ENCODE measurements at places on chromosomes 7 and 10.

- DNase-seq: no peak
Measured at GRCh38 chr7:78912781-78913180, 540.7 kb downstream of the MAGI2 start.

GRCh38 chr10:88126699-88127098 is 263.3 kb downstream of the PTEN start:
- DNase-seq: no peak

DNA sequence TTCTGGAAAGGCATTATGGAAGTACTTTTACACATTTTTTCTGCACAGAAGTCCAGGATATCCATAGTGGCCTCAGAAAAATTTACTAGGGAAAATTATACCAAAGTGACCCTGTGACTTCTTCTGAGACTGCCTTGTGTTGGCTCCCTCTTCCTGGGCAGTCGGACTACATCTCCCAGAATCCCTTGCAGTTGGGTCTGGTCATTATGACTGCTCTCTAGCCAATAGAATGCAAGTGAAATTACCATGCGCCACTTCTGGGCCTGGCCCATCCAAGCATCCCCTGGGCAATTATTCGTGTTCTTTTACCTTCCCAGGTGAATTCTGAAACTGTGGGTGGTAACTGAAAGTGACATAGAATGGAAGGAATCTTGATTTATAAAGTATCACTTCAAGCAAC is 430.9 kb downstream of the ACTR3B start:
- no peak for DNase-seq

DNA sequence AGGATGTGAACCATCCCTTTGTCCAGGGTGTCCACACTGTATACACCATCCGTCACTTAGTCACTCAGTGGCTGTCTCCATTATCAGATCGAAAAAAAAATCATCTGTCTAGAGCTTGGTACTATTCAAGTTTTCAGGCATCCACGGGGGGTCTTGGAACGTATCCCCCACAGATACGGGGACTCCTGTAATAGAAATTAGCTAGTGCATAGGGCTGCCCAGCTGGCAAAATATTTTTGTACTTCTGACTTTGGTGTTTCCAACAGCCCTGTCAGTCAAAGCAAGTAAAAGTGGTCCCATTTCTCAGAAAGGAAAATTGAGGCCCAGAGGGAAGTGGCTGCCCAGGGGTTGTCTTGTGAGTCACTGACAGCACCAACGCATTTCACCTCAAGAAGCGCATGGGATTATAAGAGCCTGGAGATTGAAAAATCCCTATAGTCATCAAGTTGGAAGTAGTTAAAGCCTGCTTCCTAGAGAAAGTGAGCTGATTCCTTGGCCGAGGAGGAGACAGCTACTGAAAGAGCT is 52.1 kb upstream of the SLC29A3 start:
- DNase-seq: no peak

DNA sequence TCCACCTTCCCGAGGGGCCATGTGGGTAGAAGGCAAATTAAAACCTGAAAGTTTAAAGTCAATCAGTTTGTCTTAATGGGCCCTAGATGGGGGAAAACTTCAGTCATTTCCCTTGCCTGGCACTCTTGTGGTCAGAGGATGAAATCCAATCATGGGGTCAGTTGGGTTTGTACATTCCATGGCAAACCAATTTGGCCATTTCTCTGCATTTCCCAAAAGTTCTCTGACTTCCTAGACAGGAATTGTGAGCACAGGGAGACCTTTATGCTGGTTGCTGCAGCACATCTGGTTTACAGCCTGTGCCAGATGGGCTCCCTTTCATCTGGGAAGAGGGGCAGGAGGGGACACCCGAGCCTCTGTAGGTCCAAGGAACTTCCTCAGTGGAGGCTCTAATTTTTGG is 113.0 kb downstream of the CYP26A1 start:
- DNase-seq: peak; percentile 46

Measured in AG08395 (cell line).